ENCODE measurements at places on chromosomes 2 and 18.

- no peak for DNase-seq
These were observed 205.7 kb downstream of the ASB1 start for GRCh38 chr2:238632181-238633060.

DNA sequence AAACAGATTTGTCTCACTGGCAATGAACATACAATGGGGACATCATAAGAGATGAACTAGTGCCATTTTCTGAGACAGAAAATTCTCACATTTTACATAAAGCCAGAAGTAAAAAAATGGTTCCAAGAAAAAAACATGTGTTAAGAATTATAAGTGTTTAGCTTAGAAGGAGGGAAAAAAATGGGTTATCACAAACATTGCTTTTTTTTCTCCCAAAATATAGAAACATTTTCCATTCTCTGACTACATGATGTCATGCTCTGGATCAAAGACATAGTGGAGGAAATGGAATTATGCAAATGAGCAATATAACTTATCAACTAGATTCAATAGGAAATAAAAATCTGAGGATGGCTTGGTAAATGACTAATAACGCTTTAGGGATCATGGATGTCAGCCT is 49.8 kb downstream of the SPATS2L start:
- no peak for DNase-seq

- no peak for DNase-seq
These were observed 699.8 kb downstream of the GALR1 start for GRCh38 chr18:77949355-77949973.

GRCh38 chr2:73314441-73314840 is 21.1 kb upstream of the EGR4 start:
- DNase-seq: no peak

DNA sequence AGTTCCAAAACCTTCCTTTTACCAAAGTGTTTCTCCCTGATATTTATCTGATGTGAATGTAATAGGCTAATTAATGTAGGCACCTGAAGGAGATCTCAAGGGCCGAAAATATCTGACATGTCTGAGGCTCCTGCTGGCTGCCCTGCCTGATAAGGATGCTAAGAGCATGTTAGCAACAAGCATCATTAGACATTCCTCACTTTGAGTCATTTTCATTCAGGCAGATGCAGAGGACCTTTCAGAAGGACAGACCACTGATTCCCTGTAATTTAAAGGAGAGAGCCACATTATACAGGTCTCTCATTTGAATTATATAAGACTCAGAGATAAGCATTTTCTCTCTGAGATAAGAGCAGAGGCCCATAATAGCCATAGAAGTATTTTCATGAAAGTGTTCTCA is 222.4 kb upstream of the NCKAP5 start:
- no peak for DNase-seq

- DNase-seq: no peak
These were observed 4.7 kb upstream of the SP3 start for GRCh38 chr2:173969886-173970285.

DNA sequence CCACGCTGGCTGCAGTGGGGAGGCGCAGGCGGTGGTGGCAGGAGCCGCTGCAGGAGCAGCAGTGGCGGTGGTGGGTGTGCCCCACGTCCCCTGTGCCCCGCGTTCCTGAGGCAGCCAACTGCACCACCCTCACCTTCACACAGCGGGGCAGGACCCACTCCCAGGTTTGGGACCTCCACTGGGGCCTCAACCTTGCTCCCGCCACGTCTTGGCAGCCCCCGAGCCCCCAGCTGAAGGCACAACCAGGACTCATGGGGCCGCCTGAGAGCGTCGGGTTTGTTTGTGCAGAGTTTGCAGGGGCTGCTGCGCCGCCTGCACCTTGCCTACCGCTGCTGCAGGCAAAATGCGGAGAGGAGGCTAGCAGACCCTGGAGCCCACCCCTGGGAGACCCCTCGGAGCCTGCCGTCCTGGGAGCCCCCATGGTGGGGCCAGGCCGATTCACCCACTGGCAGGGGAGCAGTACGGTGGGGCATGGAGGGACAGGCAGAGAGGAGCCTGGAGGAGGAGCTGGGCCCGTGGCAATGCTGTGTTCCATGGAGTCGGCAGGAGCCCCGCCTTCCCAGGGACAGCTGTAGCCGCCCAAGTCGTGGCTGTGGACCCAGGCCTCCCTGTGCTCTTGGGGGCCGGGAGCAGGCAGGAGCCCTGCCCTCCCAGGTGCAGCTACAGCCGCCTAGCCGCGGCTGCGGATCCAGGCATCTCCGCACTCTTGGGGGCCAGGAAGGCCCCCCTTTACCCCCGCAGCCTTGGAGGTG is 14.7 kb upstream of the EML6 start:
- DNase-seq: no peak

DNA sequence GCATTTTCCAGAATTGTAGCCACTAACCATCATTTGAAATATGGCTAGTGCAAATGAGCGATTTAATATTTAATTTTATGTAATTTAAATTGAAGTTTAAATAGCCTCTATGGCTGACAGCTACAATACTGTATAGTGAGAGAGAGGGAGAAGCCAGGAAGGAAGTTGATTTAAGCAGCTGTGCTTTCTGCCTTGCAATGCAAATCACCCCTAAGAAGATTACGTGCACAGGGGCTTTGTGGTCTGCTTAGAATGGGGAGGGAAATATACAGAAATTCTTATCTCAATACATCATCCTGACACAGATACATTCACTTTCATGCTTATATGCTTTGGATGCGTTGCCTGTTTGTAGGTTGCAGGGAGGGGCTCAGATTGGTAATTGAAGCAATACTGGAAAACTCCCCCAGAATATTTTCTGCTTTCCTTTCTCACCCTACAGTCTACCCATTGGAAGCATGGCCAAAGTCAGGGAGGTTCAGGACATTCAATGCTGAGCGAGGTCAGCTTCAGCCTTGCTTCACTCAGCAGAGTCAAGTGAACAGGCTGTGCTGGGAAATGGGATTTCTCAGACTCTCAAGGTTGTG is 674.0 kb downstream of the CNTNAP5 start:
- DNase-seq: no peak

GRCh38 chr2:9644603-9645002 is 13.8 kb upstream of the YWHAQ start:
- DNase-seq: no peak

- DNase-seq: no peak
These were observed 1399.8 kb upstream of the ACVR2A start for GRCh38 chr2:146444987-146445386.

- DNase-seq: no peak
These were observed 2.5 kb downstream of the SP100 start for GRCh38 chr2:230418341-230419016.

DNA sequence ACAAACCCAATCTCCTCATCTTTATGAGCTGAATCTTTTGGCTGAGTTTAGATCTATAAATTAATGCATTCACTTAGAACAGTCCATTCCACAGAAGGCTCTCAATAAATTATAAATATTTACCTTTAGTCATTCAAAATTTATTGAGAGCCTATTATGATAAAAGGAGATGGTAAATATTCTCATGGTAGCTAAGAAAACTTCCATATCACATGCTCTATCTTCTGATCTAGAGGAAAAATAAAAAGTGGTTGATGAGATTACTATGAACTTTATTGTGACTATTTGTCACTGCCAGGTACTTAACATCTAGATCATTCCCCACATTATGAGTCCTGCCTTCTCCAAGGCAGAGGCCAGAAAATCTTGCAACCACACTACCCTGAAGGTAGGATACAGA is 62.4 kb downstream of the L3MBTL4 start:
- no peak for DNase-seq

DNA sequence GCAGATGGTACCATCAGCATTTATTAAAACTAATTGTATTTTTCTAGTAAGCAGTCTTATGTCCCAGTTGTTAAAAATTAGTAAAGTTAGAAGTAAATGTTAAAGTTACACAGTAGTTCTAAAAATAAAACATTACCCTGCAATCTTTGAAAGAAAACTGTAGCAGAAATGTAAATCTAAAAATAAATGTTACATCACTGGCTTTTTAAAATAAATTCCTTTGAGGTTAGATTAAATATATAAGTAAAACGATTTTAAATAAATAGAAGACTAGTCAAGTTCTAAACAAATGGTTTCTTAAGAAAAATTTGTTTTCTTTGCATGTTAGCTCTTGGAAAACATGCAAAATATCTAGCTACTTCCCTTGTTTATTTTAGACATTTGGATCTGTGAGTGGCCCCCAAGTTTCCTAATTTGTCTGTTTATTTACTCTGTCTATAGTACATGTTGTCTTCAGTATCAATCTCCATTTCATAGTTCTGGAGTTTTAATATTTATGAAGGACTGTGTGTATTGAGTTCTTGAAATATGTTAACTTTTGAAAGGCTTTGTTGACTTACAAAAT is 58.2 kb downstream of the GLS start:
- DNase-seq: no peak

GRCh38 chr18:23951206-23951605 is 63.3 kb upstream of the TTC39C start:
- no peak for DNase-seq

- no peak for DNase-seq
These were observed 53.4 kb downstream of the KLF7 start for GRCh38 chr2:207112383-207112782.

GRCh38 chr2:144629935-144630334 is 110.0 kb upstream of the ZEB2 start:
- no peak for DNase-seq

- DNase-seq: no peak
These were observed 86.1 kb downstream of the ACVR1 start for GRCh38 chr2:157789933-157790511.

DNA sequence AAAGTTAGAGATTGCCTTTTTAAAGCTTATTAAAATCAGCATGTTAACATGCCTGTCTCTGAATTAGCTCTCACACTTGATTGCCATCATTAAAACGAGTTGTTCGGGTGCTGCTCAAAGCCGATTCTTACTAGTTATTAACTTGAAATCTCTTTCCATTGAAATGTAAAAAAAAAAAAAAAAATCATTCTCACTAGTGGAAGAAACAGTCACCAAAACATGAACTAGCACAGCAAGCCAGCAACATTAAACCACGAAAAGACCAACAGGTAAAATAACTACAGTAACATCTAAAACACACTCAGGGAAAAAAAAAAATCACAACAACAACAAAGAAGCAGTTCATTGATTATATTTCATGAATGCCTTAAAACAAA is 264.5 kb downstream of the MEIS1 start:
- DNase-seq: no peak

GRCh38 chr2:231676243-231676642 is 32.1 kb upstream of the PTMA start:
- no peak for DNase-seq

GRCh38 chr18:12005538-12006487 is 24.5 kb downstream of the IMPA2 start:
- no peak for DNase-seq

- no peak for DNase-seq
These were observed 74.1 kb downstream of the BOD1L2 start for GRCh38 chr18:57220930-57221483.

DNA sequence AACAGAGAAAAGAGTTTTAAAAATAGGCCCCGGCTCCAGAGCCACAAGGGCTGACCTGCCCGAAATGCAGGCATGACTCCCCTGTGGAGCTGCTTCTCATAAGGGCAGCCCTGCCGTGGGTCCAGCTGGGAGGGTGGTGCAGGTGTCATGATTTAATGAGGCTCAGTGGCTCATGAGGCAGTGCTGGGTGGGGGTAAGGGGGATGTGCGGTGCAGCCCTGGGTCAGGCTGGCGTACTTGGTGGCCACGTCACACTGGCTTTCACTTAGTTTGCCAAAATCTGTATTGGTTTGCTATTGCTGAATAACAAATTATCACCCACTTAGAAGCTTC is 33.6 kb downstream of the HJURP start:
- no peak for DNase-seq

GRCh38 chr2:63741884-63742579 is 99.7 kb upstream of the UGP2 start:
- DNase-seq: no peak

DNA sequence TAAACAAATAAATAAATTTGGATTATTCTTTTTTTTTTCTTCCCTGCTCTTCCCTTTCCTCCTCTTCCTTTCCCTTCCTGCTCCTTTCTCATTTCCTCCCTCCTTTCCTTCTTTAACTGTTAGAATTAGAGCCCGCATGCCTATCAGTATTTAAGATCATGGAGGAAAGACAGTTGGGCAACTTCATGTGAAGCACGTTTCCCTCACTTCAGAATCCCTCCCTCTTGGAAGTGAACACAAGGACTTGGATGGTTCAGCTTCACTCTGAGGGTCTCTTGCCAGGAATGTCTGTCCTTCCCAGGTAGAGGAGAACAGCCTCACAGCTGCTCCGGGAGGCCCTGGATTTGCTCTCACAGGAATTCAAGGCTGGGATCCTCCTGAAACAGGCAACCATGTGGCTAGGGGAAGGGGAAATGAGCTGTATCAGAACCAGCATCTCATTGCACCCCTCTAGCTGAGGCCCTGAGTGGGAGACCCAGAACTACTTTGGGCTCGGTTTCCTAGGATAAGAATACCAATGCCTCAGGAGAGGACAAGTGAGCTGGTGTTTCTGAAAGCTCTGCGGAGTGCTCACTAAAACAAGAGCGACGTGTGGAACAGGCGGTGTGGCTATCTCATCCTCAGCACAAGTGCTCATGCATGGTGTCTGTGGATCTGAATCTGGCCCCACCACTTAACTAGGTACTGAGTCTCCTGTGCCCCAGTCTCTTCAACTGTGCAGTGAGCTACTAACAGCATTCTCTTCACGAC is 230.5 kb downstream of the MYCN start:
- no peak for DNase-seq

- DNase-seq: no peak
These were observed 11.9 kb downstream of the WDR43 start for GRCh38 chr2:28906376-28906775.

- DNase-seq: no peak
These were observed 207.3 kb downstream of the TRIB2 start for GRCh38 chr2:12923907-12924610.

GRCh38 chr2:212078103-212078502 is 460.5 kb downstream of the ERBB4 start:
- DNase-seq: no peak

- no peak for DNase-seq
These were observed 1.3 kb upstream of the TLX2 start for GRCh38 chr2:74512744-74513604.

DNA sequence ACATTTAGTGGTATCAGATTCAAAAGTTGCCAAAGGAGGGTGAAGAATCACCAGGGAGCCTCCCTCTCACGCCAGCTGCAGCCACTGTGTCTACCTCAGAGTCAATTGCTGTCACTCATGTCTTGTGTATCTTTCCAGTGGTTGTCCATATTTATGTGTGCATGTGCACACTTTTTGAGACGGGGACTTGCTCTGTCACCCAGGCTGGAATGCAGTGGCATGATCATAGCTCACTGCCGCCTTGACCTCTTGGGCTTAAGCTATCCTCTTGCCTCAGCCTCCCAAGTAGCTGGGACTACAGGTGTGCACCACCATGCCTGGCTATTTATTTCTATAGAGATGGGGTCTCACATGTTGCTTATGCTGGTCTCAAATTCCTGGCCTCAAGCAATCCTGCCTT is 4.0 kb downstream of the MOCOS start:
- no peak for DNase-seq

- DNase-seq: no peak
These were observed 6.6 kb upstream of the KLHL30 start for GRCh38 chr2:238131761-238132462.

- no peak for DNase-seq
These were observed 64.5 kb downstream of the LYPD6 start for GRCh38 chr2:149394864-149395263.
